ENCODE measurements at places on chromosomes 11 and 22. TPM values are rescaled to one million over a fixed set of nuclear protein-coding genes. Genes with fewer than 3 reads are reported as not detected.

CD3D gene
- not detected for polyA plus RNA-seq

DNA sequence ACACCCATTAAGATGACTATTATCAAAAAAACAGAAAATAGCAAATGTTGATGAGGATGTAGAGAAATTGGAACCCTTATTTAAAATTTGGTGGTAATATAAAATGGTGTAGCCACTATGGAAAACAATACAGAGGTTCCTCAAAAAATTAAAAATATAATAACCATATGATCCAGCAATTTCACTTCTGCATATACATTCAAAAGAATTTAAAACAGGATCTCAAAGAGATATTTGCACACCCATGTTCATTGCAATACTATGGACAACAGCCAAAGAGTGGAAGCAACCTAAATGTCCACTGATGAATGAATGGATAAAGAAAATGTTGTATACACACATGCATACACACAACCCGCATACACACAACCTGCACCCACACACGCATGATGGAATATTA is 102.2 kb downstream of the FAM168A start:
- no peak for DNase-seq

DNA sequence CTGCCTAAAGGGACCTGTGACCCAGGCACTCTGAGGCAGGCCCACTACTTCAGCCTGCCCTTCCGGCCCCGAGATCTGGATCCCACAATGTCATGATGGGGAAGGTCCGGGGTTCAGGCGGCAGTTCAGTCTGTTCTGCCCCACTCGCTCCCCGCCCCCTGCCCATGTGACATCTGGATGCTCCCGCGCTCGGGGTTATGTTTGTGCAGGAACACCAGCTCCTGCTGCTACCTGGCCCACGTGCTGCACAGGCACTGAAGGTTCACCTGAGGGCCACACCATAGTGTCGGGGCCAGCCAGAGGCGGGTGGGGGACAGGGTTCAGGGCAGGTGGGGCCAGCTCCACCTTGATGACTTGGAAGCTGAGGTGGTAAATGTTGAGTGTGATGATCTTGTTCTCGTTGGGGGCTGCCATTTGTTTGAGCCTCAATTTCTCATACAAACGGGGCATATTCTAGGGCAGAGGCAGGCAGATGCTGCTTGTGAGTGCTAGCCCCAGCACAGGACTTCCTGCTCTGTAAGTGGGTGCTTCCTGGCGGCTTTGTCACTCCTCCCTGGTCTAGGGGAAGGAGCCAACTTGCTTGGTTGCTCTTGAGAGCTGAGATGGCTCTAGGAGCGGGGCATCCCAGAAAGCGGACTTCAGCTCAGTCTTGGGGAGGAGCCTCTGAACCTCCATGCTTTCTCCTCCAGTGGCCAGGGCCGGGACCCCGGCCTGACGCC is 4.4 kb upstream of the SIPA1 start:
- no peak for DNase-seq

GRCh38 chr11:123745764-123746451 is 4.4 kb upstream of the ZNF202 start:
- DNase-seq, result no peak

FAT3 gene
- 2.3 TPM for polyA plus RNA-seq

- DNase-seq, result peak; percentile 74
Measured at GRCh38 chr22:41401781-41402648, 20.3 kb downstream of the TEF start.

OR56A5 gene
- polyA plus RNA-seq, result not detected

SCGB1A1 gene
- not detected for polyA plus RNA-seq

GRCh38 chr11:40683010-40683409 is 776.4 kb downstream of the LRRC4C start:
- DNase-seq, result no peak

DLAT gene
- polyA plus RNA-seq, result 35.3 TPM

DNA sequence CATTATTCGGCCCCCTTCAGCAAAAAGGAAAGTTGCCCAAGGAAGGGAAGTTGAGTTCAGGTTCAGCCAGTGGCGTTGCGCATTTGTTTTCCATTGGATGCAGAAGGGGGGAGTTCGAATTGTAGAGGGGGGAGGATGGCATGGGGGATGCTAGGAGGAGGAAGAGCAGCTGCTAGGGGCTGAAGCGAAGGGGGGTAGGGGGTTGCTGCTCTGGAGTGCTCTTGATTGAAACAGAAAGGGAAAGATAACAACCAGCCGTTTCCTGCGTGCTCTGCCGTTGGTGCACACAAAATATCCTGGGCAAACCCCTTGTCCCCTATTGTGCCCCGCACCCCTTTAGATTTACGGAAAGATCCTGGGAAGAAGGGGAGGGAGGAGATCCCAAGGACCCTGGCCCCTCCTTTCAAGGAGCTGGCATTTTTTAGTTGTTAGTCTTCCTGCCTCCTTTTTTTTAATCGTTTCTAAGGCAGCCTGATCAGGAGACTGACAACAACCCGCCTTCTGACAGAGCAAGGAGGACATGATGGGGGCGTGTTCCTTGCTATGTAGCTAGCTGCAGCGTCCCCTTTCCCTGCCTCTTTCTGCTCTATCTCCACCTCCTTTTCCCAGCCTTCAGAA is 2.1 kb downstream of the KMT2A start:
- DNase-seq, result peak; percentile 95

C22orf42 gene
- not detected for polyA plus RNA-seq

GRCh38 chr11:29018631-29019030 is 910.4 kb downstream of the METTL15 start:
- no peak for DNase-seq

DNA sequence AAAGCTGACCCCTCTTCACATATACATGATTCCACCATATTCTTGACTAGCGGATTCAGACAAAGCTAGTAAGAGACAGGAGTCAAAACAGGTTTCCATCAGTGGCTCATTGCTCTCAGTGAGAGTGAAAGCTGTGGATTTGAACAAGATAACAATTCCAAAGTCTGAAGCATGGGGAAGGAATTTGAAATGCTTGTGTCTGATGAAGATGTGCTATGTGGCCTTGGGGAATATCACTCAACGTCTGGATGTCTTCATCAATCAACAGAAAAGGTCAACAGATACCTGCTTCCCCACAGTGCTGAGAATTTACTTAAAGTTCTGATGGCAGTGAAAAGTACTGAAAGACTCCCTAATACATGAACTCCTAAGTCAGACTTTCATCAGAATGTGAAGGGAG is 46.9 kb upstream of the SESN3 start:
- no peak for DNase-seq

MMP13 gene
- polyA plus RNA-seq, result not detected

SMTNL1 gene
- 115 TPM for polyA plus RNA-seq

POLDIP3 gene
- 68.5 TPM for polyA plus RNA-seq

DNA sequence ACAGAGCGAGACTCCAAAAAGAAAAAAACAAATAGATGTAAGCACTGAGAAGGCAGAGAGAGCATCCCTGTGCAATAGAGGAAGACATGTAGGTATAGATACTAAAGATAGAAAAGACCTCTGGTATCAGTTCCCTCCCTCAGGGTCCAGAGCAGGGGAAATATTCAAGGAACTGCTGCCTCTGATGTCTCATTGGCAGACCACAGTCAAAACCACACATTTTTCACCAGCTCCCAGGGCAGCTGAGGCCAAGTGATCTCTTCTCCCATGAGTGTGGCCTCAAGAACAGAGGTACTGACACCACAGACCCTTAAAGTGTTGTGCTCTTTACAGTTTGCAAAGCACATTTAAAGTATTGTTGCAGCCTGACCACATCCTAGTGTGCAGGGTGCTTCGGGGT is 288.5 kb downstream of the NTM start:
- no peak for DNase-seq

DNA sequence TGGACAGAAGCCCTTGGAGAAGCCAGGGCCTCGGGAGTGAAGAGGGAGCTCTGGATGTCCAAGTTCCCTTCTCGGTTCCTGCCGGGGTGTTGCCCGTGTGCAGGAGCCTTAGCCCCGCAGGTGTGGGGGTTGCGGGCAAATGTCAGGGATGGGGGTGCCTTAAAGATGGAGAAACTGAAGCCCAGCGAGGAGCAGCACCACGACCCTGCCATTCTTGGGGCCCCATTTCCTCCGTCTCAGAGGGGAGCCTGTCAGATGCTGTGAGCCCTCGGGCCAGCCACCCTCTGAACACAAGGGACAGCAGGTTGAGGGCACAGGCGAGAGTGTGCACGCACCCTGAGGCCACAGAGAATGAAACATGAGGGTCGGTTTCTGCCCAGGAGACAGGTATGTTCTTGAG is 6.3 kb downstream of the OSBPL5 start:
- DNase-seq, result no peak

DNA sequence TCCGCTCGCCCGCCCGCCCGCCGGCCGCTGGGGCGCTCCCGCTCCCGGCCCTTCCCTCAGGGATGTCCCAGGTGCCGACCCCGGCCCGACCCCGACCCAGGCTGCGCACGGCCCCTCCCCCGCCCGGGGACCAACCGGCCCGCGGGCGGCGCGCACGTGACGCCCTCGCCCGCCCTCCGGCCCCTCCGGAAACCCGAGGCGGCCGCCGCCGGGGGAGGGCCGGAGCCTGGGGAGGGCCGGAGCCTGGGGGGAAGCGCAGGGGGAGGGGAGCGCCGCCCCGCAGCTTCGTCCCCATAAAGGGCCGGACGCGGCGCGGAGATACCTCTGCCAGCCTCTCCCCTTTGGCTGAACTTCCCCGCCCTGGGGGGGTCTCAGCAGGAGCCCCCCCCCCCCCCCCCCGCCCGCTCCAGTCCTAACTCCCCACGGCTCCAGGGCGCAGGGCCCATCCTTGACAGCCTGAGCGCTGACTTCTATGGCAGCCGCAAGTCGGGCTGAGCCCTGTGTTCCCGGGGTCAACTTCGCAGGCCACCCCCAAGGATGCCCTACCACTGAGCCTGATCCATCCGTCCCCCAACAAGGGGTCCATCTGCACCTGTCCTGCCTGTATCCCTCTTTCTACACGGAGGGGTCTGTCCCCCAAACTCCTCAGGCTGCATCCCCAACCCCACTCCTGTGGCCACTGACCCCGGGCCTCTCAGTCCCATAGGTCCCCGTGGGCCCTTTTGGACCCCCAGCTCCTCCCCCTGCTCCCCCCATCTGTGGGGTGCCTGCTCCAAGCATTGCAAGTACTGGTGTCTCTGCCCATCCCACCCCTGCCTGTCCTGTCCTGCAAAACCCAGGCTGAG is at the start of gene MAPK12:
Gene MAPK12 (minus strand): TSS at position 69 of the 845 bp plus-strand sequence. CDS start 174 bp downstream, outside the sequence.
- peak; percentile 59 for DNase-seq

CEND1 gene
- 1.5 TPM for polyA plus RNA-seq

FGF19 gene
- polyA plus RNA-seq, result 0.78 TPM

GRCh38 chr11:19938169-19938856 is 222.0 kb downstream of the DBX1 start:
- DNase-seq, result no peak

- no peak for DNase-seq
Measured at GRCh38 chr22:35305525-35306070, 5.9 kb downstream of the TOM1 start.

DNA sequence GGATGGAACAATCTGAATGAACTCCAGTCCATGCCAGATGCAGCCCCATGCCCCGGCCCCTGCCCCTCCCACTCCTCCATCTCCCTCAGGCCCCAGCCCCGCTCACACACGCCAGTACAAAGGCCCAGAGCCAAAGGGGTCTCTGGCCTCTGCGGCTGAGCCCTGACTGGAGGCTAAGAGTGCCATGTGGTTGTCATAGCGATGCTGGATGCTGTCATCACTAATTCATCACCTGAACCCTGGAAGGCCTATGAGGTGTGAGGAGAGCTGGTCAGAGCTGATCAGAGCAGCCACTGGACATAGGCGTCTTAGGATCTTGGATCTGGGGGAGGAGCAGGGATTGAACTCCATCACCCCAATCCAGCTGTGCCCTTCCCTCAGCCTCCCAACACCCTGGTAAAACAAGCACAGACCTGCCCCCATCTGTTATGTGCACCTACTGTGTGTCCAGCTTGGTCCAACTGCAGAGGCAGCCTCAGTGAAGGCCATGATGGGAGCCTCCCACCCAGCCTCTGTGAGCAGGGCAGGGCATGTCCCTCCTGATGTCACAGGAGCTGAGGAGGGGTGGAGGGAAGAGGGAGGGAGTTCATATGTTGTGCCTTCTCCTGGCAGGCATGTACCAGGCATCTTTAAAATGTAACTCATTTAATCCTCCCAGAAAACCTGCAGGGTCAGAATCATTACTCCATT is 16.7 kb downstream of the PDE2A start:
- DNase-seq, result no peak

- DNase-seq, result no peak
Measured at GRCh38 chr11:45894555-45895247, 9.2 kb downstream of the MAPK8IP1 start.

JAML gene
- 1.5 TPM for polyA plus RNA-seq

DNA sequence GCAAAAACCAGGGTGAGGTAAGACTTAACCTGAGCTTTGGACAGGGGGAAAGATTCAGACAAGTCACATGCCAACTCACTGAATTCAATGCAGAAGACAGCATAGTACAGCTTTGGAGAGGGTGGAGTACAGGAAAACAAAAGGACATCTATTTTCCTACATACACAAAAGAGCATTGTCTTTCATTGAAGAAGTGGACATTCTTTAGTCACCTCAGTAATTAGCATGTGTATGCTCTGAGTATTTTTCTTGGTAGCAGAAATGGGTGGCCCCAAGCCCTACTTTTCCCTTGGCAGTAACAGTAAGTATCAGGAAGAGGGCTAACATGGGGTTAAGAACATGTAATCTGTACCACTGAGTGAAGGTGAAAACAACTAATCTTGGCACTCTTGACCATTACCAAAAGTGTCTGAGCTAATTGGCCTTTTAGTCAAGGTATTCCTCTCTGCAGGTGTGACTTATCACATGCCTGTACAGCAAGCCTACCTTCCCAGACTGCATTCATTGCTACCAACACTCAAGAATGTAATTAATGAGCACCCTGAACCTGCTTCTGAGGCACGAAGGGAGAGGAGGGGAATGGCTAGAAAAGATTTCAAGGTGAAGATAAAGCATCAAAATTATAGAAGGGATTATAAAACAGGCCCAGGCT is 33.9 kb downstream of the SYTL2 start:
- DNase-seq, result no peak

ASCL2 gene
- polyA plus RNA-seq, result 0.47 TPM

GRCh38 chr22:18056807-18057474 is 20.8 kb upstream of the PEX26 start:
- DNase-seq, result no peak

DNA sequence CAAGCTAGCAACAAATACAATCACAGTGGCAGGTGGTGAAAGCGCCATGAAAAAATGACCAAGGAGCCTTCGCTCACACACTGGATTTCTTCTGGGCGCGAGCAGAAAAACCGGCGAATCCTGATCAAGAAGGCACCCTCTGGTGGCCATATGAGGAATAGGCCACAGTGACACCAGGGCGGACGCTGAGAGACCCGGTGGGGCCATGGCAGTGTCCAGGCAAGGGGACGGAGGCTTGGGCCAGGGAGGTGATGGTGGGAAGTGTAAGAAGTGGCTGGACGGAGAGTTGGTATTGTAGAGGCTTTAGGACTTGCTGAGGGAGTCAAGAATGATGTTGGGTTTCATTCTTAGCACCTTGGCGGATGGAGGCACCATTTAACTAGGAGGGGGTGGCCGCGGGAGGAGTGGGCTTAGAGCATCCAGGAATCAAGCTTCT is 16.9 kb upstream of the RAC2 start:
- peak; percentile 57 for DNase-seq
